ENCODE measurements at places on chromosomes 13 and 19.

DNA sequence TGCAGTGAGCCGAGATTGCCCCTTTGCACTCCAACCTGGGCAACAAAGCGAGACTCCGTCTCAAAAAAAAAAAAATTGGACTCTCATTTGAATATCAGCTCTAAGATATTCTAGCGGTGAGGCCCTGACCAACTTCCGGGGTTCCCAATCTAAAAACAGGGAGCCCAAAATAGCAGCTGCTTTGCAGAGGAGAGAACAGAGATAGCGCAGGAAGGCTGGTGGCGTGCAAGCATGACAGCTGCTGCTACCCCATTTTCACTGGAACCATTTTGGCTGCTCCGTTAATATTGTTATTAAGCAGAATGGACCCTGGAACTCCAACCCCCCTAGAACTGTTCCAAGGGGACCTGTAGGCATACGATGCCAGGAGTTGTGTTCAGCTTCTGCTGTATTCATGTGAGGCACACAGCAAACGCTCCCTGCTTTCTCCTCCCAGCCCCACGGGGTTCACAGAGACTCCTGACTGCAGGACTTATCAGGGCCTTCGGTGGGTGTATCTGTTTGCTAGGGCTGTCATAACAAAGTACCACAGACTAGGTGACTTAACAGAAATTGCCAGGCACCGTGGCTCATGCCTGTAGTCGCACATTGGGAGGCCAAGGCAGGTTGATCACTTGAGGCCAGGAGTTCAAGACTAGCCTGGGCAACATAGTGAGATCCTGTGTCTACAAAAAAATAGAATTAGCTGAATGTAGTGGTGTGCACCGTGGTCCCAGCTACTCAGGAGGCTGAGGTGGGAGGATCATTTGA is 11.5 kb downstream of the STXBP2 start:
- DNase-seq, result no peak

DNA sequence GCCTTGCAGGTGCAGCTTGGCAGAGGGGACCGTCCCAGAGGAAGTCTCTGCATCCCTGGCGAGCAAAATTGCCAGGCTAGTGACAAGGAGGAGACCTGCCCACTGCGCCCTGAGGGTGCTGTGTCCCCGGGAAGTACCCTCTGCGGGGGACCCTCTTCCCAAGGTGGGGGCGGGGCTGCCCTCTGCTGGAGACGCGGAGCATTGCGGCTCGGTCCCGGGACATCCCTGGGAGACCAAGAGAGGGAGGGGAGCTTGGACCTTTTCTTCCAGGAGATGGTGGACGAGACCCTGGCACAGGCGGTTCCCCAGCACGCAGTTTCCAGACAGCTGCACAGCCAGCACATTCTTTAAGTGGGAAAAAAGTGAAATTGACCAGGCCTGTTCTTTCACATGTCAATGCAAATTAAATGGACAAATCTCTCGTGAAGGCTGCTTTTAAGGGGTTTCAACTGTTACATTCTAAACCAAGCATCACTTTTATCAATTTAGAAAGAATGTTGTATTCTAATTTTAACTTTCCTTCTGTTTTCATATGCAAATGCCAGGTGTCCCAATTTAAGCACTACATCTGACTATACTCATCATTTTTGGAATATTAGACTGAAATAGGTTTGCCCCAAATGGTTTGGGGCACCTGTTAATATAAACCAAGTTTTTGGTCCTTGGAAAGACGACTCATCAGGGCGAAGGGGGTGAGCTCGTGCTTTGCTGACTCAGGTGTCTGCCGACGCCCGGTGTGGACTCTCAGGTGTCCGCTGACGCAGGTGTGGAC is 60.7 kb downstream of the MCF2L start:
- DNase-seq, result peak; percentile 23

DNA sequence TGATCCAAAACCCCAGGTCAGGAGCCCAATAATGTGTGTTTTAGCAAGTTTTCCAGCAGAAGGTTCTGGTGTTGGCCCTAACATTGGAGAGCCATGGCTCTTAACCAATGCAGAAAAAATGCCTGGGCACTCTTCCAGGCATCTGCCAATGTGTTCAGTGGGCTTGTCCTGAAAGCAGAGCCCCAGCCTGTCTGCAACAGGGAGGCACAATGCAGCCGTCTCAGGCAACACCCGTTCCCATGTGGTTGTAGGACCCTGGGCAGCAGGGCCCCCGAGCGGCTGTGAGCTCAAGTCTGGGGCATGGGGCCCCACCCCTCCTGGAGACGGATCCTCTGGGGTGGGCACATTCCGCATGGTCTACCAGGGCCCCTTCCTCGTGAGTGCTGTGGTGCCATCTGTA is 58.1 kb upstream of the SIAH3 start:
- DNase-seq, result no peak

- no peak for DNase-seq
Observed at GRCh38 chr19:52748336-52748950, 13.6 kb upstream of the ZNF611 start.

GRCh38 chr13:32893176-32893575 is 123.0 kb upstream of the KL start:
- no peak for DNase-seq
